ENCODE measurements at places on chromosomes 3 and 15. TPM values are rescaled to one million over a fixed set of nuclear protein-coding genes. Genes with fewer than 3 reads are reported as not detected.

CFAP92 gene
- 1.1 TPM for total RNA-seq

RARB gene
- 10.3 TPM for total RNA-seq

TAGLN3 gene
- total RNA-seq = 0.74 TPM

C3orf49 gene
- total RNA-seq = not detected

CHRNA5 gene
- total RNA-seq = 0.14 TPM

Measured in smooth muscle cell of bladder (primary cell).